Natural killer cell treated with Interleukin-12 subunit alpha and Interleukin-12 subunit beta and Interleukin-15 and Interleukin-18, amount 100 ng/mL, for 72 hours (primary cell): ENCODE measurements at places on chromosomes 4 and X.

DNA sequence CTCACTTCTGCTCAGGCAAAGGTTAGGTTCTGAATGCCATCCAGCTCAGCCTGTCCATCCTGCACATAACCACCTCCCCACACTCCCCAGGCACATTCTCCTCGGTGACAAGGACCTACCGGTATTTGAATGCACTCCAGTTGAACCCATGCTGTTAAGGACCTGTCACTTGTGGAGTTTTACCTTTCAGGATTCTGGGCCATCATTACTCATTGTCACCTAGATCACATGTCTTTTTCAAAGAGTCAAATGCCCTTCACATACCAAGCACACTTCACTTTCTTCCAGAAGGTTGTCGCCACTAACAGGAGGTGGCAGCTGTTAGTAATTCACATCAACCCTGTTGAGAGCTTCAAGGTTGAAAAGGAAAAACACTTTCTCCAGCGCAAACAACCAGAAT is 218.3 kb downstream of the SOWAHB start:
- no peaks in the 10 kb centered on the region for H3K4me1 ChIP-seq
- peaks cover 18% of the 10 kb centered on the region for H3K27me3 ChIP-seq
- no peak for DNase-seq
- H3K4me3 ChIP-seq = no peak overlapping the region

DNA sequence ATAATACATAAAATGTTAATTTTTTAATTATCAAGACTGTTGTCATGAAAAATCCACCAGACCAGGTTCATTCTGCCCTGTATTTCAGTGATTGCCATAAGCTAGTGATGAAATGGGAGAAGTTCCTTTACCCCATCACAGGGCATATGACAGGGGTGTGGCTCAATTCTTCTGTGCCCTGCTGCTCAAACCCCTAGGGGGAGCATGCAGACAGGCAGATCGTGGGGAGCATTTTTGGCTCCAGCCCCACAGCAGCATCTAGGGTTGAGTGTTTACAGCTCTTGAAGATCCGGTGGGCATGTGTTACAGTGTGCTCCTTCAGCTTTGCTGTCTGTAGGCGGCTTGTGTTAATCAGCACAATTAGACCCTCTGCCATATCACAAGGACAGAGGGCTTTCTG is 700.7 kb downstream of the PCDH18 start:
- no peak for DNase-seq
- H3K4me1 ChIP-seq = no peaks in the 10 kb centered on the region
- H3K4me3 ChIP-seq = no peak overlapping the region
- H3K36me3 ChIP-seq = no peaks in the 10 kb centered on the region
- no peak overlapping the region for H3K27ac ChIP-seq

GRCh38 chr4:88672987-88673386 is 24.6 kb downstream of the NAP1L5 start:
- peaks cover 3% of the 10 kb centered on the region for H3K36me3 ChIP-seq
- H3K27me3 ChIP-seq = no peaks in the 10 kb centered on the region
- no peak overlapping the region for H3K27ac ChIP-seq
- no peak overlapping the region for H3K4me3 ChIP-seq

DNA sequence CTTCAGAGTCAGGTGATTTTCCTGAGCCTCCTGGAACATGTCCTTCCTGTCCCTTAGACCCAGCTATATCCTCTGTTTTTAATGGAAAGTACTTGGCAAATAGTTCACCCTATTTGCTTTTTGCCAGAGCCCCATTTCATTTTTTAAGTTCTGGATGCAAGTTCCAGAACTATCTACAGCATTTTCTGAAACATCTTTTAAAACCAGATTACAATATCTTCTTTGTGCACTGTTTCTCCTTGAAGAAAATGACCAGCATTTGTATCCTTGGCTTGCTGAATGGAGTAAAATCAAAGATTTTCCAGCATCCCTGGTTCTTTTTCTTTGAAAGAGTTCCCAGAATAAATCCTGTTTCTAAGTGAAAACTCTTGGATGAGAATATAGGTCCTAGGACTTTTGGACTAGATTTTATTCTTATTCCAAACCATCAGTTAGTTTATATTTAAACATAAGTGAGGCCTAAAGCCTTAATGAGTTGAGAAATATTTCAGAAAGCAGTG is 224.3 kb downstream of the ANK2 start:
- no peak for DNase-seq
- no peak overlapping the region for H3K4me3 ChIP-seq
- H3K27ac ChIP-seq = no peak overlapping the region
- H3K27me3 ChIP-seq = peaks cover 9% of the 10 kb centered on the region

- no peak overlapping the region for H3K4me3 ChIP-seq
- H3K27me3 ChIP-seq = peaks cover 13% of the 10 kb centered on the region
- DNase-seq = no peak
- H3K36me3 ChIP-seq = no peaks in the 10 kb centered on the region
Measured at GRCh38 chr4:80305466-80305865, 30.1 kb upstream of the CFAP299 start.

- peaks cover 6% of the 10 kb centered on the region for H3K27me3 ChIP-seq
- H3K36me3 ChIP-seq = no peaks in the 10 kb centered on the region
- no peaks in the 10 kb centered on the region for H3K4me1 ChIP-seq
- no peak for DNase-seq
Measured at GRCh38 chr4:16993956-16994840, 95.8 kb upstream of the LDB2 start.
